Epithelial cell of esophagus (primary cell): ENCODE measurements at places on chromosomes 2 and 18.

GRCh38 chr18:52254367-52254766 lies 85.6 kb upstream of the DCC start:
- DNase-seq = peak; percentile 72

- no peak for DNase-seq
Observed at GRCh38 chr2:164143183-164143930, 407.5 kb upstream of the FIGN start.

DNA sequence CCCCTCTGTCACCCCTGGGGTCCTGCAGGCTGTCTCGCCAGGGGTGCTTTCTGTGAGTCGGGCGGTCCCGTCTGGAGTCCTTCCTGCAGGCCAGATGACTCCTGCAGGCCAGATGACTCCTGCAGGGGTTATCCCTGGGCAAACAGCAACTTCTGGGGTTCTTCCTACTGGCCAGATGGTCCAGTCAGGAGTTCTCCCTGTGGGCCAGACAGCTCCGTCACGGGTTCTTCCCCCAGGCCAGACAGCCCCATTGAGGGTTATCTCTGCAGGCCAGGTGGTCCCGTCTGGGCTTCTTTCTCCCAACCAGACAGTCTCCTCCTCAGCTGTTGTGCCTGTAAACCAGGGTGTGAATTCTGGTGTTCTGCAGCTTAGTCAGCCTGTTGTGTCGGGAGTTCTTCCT lies 27.6 kb downstream of the ADNP2 start:
- DNase-seq = no peak

DNA sequence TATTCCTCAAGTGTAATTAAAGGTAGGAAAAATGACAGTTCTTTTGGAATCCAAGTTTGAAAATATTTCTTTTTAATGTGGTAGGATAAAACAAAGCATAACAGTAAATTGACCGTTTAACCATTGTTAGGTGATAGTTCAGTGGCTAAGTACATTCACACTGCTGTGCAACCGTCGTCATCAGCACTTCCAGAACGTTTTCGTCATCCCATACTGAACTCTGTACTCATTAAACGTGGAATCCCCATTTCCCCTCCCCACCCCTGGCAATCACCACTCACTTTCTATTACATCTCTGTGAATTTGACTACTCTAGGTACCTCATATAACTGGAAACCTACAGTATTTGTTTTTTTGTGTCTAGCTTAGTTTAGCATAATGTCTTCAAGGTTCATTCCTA lies 32.9 kb upstream of the FZD5 start:
- no peak for DNase-seq

GRCh38 chr18:3411854-3412268 lies 38.1 kb upstream of the TGIF1 start:
- DNase-seq = peak; percentile 16
